ENCODE measurements at places on chromosomes 3 and 15.

- DNase-seq = no peak
Measured at GRCh38 chr3:194458131-194458530, 28.7 kb downstream of the ATP13A3 start.

DNA sequence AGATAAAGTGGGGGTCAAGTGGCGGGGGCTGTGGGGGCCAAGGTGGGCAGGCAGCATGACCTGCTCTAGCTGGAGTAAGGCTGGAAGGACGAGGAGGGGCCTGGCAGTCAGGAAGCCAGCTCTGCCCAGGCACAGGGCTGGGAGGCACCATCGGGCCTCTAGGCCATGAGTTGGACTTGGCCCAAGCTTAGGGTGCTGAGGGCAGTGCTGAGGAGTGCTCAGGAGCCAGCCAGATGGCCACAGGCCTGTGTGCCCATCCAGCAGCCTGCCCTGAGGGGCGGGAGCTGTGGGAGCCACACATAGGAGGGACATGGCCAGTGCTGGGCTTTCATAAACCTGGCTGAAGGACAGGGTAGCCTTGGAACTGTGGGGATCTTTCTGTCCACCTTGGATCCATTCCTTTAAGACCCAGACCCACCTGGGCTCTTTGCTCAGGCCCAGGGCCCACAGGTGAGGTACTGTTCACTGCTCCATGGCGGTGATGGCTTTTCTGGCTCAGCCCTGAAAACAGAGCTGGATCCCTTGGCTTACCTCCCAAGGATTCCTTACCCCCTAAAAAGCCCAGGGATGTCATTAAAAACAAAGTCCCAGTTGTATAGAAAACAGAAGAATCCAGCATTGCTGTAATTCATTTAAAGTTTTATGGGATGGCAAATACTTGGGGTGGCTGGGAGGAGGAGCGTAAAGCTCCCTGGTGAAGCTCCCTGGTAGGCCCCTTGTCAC lies 137.0 kb downstream of the DNAJB8 start:
- DNase-seq = no peak

DNA sequence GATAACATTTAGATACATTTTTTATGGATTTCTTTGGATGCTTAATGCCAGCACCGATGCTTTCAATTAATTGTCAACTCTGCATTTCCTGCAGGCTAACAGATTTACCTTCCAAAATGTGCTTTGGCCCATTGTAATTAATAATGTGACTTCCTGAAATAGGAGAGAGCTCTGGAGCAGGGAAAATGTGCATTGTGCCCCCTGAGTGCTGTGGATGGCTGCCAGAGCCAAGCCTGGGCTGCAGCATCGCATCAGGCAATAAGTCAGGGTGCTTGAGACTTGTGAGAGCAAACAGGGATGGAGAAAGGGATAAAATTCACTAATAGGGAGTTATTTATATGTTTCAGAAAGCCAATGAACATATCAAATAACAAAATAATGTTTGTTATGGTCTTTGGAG lies 133.8 kb downstream of the MOBP start:
- no peak for DNase-seq

GRCh38 chr3:194638991-194639605 lies 5.9 kb upstream of the TMEM44 start:
- DNase-seq = no peak

GRCh38 chr3:52872245-52872644 lies 25.1 kb downstream of the STIMATE start:
- no peak for DNase-seq

- no peak for DNase-seq
Measured at GRCh38 chr15:70892912-70893560, 410 bp downstream of the LRRC49 start.

DNA sequence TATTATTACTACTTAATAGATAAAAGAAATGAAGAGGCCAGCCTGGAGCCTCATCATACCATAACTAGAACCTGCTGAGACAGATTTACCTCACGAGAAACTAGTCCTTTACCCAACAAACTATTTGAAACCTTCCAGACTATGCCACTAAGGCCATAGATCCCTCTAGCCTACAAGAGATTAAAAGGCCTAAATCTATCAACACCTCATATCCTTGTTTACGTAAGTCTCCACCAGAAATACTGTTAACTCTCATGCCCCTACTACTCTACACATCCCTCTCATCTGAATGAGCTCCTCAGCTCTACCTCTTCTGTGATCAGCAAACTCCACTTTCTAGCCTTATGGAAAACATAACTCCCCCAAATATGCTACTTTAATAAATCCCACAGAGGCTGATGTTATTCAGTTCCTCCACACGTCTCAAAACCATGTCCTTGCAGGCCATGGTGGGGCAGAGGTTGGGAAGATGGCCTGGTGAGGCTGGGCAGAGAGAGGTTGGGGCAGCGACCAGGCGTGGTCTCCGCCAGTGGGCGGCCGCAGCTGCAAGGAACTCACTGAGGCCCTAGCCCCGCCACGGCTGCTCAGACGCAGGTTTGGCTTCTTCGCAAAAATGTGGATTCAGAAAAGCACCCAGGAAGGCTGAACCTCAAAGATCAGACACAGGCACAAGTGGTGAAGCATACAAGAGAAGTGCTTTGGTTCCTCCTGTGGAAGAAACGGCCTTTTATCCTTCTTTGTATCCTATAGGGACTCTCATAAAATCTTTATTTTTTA lies 65.8 kb downstream of the GSK3B start:
- no peak for DNase-seq

GRCh38 chr3:115932807-115933206 lies 309.5 kb downstream of the GAP43 start:
- DNase-seq = no peak

DNA sequence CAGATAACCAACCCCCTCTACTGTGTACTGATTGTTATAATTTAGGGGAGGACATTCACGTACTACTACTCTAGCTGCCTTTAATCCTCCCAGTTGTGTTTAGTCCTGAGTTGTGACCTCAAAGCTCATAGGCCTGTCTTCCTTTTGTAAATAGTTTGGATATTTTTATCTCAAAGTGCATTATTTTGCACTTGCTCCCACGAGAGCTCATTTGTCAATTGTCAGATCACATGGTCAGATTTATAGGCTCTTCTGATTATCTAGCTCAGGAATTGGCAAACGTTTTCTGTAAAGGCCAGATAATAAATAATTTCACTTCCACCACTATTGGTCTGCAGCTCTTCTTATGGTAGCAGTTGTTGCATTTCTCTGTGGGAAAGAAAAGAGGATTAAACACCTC lies 14.4 kb upstream of the SLC30A4 start:
- no peak for DNase-seq

GRCh38 chr3:189455009-189455408 lies 176.2 kb upstream of the TP63 start:
- DNase-seq = no peak

DNA sequence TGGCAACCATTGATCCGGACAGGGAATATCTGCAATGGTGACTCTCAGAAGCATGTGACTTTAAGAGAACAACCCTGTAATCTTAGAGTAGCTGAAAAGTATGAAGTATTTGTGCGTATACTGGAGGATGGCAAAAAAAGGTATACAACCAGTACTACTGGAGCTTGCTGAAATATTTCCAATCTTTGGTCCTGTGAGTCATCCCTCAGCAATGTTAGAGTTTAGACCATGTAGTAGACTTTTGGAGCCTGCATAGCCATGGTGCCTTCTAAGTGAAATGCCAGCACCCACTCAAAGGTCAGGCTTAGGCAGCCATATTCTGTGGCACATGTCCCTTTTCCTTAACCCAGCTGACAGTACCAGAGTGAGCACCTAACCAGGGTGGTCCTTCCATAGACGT lies 429.4 kb downstream of the NTRK3 start:
- DNase-seq = no peak

DNA sequence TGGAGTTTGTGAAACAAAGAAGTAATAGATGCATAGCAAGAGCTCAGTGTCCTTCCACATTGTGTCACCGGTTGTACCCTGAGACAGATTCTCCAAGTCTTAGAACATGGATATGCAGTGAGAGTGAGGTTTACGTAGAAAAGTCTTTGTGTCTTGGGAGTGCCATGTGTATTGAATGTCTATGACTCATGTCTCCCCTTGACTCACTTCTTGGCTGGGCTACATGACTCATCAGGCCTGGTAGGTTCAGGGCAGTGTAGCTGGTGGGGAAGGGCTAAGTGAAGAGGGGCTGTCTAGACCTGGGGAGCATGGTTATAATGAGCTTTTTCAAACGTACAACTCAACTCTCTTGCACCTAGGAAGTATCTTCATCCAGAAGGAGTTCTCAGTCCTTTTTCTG lies 167.4 kb downstream of the GAP43 start:
- DNase-seq = peak; percentile 98

DNA sequence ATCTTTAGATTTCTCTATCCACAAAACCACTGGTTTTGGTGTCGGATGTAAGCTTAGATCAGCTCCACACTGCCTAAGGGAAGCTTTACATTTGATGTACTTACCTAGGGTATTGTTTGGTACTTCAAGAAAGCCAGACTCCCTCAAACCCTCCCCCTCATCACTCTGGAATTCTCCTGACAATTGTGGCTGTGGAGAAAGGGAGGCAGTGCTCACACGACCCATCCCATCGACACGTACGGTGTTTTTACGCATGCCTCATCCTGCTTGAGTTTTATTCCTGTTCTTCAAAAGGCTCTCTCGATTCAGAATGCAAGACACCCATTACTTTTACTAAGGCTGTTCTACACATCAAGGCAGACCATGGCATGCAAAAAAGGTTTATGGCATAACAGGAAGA lies 67.3 kb upstream of the ONECUT1 start:
- no peak for DNase-seq

- DNase-seq = no peak
Measured at GRCh38 chr3:160665231-160665630, 11.7 kb upstream of the ARL14 start.

- no peak for DNase-seq
Measured at GRCh38 chr15:25238126-25238525, 200.7 kb downstream of the UBE3A start.

- no peak for DNase-seq
Measured at GRCh38 chr3:99780749-99781148, 36.9 kb upstream of the CMSS1 start.

GRCh38 chr15:71168166-71168834 lies 53.0 kb downstream of the THSD4 start:
- DNase-seq = no peak

DNA sequence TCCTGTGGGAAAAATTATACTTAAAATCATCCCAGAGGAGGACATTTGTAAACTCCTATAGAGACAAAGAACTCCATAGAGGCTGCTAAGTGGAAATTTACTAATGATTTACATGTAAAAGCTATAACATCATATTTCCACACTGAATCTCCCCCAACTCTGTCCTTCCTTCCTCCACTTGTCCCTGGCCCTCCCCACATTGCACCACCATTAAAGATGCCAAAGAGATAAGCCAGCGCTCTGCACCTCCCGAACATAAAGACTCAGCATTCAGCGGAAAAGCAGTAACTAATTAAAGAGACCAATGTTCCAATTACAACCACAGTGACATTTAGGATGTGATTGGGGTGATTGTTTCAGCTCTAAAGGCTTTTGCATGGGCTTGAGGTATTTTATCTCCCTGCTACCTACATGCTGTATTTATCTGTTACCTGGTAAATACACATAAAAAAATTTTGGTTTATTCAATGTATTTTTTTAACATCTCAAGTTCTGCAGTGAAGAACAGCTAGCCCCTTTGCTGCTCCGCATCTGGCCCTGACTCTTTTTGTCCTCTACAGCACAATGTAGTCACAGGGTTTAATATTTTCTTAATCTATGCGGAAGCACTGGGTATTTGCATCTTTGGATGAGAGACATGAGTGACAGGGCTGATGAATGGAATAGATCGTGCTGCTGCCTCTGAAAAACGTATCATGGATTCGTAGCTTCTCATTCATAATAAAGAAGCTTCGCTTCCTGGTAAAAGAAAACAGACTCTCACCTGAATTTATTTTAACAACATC lies 35.3 kb upstream of the B3GNT5 start:
- no peak for DNase-seq

- DNase-seq = no peak
Measured at GRCh38 chr3:149198611-149199010, 23.0 kb downstream of the CP start.

DNA sequence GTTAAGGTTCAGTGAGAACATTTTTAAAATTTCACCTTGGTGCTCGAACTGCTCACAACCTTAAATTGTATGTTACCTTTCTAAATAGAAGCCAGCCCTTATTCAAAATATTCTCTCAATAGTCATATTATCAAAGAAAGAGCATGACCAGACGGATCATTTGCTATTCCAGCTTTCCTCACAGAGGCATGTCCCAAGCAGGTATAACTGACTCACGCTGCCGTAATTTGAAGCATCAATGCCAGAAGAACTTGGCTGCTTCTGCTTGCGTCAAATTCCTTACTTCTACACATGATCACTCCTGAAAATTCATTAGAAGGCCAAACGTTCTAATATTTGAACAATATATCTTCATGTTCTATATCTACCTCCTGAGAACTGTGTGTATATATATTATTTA lies 69.5 kb upstream of the VGLL4 start:
- DNase-seq = no peak

GRCh38 chr15:89858661-89859458 lies 34.9 kb downstream of the AP3S2 start:
- no peak for DNase-seq

- DNase-seq = no peak
Measured at GRCh38 chr3:16311960-16312451, 47.0 kb downstream of the OXNAD1 start.

- DNase-seq = no peak
Measured at GRCh38 chr15:57996561-57996960, 69.0 kb downstream of the ALDH1A2 start.

DNA sequence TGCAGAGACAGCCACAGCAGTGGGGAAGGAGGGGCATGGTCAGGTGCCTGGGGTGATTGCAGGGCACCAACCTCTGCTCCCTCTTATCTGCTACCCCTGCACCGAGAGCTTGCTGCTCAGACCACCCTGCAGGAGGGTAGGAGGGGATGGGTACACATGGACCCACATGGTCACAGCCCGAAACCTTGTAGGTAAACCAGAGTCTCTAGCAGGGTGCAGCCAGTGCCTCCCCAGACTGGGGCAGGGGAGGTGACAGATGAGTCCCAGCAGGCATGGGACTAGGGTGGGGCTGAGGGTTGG lies 49.2 kb downstream of the FAH start:
- DNase-seq = no peak

DNA sequence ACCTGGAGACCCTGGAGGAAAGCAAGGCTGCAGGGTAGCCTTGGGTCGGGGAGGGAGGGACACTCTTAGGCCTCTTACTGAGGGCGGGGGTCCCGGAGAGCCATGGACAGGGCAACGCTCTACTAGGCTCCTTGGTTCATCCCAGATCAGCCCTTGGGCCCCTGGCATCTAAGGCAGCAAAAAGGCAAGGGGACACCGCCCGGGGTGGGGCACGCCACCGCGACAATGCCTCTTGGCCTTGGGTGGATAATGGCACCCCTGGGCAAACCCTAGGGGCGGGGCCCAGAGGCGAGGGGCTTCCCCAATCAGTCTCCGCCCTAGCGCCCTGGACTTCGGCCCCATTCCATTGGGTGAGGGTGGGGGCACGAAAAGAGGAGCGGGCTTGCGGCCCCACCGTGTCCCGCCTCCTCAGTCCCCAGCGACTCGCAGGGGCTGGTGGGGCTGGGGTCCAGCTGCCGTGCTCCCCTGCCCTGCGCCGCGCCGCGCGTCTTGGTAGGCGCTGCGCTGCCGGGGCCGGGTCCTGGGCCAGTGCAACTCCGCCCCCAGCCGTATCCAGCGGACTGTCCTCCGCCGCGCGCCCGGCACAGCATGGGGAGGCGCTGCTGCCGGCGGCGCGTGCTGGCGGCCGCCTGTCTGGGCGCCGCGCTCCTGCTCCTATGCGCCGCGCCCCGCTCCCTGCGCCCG lies at the start of gene CHST13:
Gene CHST13, plus strand, starts transcription at position 411 of the 684 bp plus-strand sequence. Its CDS starts 178 bp downstream, at position 589.
- no peak for DNase-seq

Data from retinal pigment epithelial cell (primary cell).